ENCODE measurements at places on chromosomes 12 and 14.

DNA sequence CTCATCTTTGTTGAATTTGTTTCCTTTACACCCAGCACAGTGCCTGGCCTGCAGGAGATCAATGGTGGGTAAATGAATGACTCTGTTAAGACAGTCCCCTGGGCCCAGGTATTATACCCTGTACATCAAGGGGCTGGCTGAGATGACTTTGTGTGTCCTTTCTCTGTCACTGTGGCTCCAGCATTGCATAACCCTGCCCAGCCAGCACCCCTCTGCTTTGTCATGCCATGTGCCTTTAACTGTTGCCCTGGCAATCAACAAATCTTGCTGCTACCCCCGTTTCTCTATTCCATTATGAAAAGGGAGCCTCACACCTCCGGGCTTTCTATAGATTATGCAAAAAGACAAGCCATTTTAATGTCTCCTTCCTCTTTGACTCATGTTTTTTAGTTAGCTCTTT is 7.6 kb upstream of the FLVCR2 start:
- no peak for DNase-seq

DNA sequence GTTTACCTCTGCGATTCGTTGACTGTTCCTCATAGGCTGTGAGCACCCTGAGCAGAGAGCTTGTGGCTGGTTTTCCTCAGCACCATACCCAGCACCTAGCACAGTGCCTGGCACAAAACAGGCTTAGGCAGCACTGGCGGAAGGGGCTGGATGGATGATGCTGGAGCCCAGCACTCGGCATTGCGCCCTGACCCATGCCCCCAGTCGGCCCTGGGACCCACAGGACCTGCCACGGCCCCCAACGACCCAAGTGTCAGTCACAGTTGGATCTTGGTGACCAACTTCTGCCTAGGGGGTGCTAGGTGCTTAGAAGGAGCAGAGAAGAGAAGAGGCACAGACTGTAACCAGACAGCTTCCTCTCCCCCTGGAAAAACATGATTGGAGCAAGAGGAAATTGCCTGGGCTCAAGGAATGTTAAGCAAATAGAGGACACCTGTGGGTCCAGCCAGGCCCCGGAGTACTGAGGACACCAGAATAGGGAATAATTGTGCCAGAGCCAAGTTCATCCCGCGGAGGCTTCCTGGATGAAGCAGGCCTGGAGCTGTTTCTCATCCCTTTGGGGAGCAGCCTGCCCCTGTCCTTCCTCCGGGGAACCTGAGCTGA is 31.5 kb downstream of the DEGS2 start:
- no peak for DNase-seq

DNA sequence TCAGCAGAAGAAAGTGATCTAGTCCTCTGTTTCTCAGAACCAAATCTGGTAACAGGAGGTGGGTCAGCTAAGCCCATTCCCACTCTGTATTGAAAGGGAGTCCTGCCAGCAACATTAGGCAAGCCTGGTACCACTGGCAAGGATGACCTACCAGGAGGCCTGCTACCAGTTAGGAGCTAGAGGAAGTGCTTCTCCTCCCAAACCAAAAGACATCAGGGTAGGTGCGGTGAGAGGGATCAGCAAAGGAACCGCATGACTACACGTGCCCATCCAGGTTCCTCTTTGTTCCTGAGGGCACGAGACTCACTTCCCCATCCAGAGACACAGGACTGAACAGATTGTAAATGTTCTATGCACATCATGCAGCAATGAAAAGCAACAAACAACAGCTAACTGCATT is 2.8 kb downstream of the KLRC4 start:
- DNase-seq, result no peak

DNA sequence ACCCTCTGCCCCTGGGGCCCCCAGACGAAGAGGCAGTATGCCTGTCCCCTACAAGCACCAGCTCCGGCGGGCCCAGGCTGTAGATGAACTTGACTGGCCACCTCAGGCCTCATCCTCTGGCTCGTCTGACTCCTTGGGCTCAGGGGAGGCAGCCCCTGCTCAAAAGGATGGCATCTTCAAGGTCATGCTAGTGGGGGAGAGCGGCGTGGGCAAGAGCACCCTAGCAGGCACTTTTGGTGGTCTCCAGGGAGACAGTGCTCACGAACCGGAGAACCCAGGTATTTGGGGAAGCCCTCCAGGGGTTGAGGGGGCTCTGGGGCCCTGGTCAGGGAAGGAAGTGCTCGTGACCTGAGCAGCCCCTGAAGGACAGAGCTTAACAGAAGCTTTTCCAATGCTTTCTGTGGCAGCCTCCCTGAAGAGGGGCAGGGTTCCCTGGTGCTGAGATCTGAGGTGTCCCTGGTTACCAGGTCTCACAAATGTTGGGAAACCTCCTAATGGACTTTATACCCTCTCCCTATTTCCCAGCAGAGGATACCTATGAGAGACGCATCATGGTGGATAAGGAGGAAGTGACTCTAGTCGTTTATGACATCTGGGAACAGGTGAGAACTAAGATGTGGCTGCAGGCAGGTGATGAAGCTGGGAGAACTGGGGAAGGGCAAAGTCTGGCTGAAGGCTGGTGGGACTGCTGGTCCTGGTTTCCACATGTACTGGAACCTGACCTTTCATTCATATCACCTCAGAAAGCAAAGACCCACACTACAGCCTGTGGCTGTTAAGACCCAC is 1.9 kb downstream of the REM2 start:
- no peak for DNase-seq

DNA sequence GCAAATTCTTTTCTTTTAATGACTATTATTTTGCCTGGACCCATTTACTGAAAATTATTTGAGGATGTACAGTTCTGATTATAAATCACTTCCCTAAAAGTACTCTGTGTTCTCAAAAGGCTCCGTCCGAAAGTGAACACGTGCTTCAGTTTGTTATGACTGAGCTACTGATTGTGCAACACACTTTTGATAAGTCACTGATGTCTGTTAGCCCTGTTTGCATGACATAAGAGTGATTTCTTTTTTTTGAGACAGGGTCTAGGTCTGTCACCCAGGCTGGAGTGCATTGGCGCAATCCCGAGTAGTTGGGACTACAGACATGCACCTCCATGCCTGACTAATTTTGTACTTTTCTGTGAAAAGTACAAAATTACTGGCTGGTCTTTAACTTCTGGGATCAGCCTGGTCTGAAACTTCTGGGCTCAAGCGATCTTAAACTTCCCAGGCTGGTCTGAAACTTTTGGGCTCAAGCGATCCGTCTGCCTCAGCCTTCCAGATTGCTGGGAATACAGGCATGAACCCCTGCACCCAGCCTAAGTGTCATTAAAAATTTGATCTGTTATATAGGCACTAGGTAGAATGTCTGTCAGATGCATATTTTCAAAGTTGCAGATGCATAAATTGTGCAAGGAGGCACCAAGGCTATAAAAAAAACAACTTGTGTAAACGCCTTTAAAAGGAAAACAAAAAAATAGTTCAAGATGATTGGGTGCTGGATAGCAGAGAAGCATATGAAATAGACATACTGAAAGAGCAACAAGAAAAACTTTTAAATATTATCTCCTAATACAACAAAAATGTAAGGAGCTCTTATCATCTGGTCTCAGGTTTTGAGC is 111.5 kb downstream of the SRGAP1 start:
- DNase-seq, result no peak

DNA sequence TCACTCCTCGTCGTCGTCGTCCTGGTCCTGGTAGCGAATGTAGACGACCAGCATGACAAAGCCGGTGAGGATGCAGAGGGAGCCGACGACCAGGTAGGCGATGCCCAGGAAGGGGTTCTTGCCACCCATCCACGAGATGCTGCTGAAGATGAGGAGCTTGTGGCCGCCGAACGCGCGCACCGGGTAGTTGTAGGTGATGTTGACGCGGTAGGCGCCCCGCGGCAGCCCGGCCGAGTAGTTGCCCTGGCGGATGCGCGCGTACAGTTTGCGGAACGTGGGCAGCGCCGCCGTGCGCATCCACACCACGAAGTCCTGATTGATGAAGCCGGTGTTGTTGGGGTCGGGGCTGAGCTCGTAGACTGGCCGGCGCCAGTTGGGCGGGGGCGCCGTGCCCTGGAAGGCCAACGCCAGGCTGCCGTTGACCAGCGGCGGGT is 1.0 kb downstream of the TMEM30B start:
- DNase-seq, result no peak

GRCh38 chr14:100658181-100658886 is 68.4 kb upstream of the DLK1 start:
- DNase-seq, result peak; percentile 29

DNA sequence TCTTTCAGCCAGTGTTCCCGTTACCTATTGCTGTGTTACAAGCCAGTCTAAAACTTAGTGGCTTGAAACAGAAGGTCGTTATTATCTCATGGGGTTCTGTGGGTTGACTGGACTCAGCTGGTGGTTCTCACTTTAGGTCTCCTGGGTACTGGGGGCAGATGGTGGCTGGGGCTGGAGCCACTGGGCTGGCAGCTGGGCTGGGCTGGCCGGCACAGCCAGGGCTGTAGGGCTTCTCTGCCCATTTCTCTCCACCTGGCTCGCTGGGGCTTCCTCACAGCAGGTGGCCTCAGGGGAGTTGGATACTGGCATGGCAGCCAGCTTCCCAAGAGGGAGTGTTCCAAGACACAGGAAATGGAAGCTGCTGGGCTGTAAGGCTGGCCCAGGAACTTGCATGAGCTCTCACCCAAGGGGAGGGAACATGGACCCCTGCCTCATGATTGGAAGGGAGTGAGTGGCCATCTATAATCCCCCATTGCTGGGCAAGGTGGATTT is 27.0 kb downstream of the TUNAR start:
- DNase-seq, result peak; percentile 21

DNA sequence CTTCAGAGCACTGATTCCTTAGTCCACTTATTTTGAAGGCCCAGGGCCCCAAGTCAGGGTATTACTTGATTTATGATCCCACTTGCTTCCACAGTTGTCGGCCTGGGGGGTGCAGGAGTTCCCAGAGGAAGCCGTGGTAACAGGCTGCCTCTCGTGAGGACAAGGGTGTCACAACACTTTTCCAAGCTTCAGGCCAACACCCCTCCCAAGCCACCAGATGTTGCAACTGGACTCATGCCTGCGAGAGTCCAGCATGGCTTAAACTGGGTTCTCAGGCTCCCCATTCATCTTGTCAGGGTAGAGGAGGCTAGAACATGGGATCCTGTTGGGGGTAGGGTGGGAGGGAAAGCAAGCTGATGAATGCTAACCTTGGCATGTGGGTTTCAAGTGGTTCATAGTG is 56.1 kb downstream of the BMP4 start:
- DNase-seq, result no peak

DNA sequence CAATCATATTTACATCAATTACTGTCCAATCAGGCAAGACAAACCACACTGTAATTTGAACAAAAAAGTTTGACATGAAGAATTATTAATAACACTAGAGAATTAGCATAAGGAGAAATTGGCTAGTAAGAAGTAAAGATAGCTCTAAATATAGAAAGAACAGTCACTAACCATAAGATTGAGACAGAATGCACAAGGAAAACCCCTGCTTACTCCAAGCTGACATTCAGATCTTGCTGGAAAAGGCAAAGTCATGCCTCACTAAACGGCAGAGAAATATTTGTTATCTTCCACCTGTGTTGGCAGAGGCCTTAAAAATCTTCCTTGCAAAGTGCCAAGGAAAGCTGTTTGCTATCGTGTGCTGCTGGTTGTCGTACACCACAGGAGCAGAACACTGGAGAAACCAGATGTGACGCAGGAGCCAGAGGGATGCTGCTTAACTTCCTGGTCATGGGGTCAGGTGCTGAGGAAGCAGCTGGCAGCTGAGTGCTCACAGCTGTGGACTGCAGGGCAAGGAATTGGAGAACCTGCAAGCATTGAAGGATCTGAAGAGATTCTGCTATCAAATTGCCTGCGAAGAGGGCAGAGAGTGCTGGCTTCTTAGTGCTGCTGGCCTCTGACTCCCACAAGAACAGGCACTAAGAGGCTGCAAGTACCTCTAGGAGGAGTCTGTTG is 1323.3 kb downstream of the LRFN5 start:
- DNase-seq, result peak; percentile 54

GRCh38 chr12:115079760-115080159 is 395.8 kb upstream of the TBX3 start:
- DNase-seq, result no peak

DNA sequence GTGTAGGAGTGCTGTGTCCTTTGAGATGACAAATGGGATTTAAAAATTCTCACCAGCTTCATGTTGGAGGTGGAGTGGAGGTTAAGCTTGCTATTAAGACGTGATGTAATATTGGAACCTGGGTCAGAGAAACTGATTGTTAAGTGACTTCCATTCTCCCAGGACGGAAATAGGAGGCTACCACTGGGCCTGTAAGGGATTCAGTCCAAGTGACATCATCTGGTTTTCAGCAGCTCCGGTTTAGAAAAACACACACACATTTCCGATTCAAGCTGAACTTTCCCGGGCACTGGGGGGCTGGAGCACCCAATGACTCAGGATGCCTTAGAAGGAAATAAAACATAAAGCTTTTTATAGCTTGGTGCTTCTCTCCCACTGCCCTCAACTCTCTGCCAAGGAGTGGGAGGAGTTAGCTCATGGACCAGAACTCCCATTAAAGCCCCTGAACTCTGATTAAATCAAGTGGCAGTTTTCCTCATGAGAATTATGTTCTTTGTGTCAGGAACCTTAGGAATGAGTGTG is 12.4 kb downstream of the CALM1 start:
- DNase-seq, result no peak

GRCh38 chr14:53879747-53880146 is 76.9 kb downstream of the BMP4 start:
- DNase-seq, result no peak

GRCh38 chr12:117069926-117070900 is 29.0 kb downstream of the TESC start:
- DNase-seq, result no peak

GRCh38 chr14:101977311-101978071 is 13.1 kb downstream of the DYNC1H1 start:
- no peak for DNase-seq

- no peak for DNase-seq
Observed at GRCh38 chr14:22554498-22555383, 34.3 kb downstream of the DAD1 start.

GRCh38 chr14:49853572-49854375 is 1.2 kb upstream of the NEMF start:
- peak; percentile 85 for DNase-seq

DNA sequence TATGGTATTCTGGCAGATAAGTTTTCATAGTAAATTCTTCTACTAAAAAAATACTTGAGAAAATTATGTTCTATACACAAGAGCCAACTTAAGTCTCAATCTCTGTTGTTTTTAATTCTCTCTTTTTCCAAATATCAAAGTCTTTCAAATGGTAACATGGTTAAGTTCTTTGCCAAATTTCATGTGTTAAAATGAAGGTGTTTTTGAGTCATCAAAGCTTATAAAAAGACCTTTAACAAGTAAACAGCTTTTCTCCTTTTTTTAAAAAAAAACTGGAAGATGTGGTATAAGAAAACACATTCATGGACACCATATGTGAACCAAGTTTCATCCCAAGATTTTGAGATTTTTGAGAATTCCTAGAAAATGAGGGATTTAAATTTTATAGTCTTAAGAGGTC is 111.3 kb downstream of the FOXG1 start:
- DNase-seq, result no peak

GRCh38 chr12:93737457-93738198 is 60.5 kb downstream of the CRADD start:
- DNase-seq, result no peak

DNA sequence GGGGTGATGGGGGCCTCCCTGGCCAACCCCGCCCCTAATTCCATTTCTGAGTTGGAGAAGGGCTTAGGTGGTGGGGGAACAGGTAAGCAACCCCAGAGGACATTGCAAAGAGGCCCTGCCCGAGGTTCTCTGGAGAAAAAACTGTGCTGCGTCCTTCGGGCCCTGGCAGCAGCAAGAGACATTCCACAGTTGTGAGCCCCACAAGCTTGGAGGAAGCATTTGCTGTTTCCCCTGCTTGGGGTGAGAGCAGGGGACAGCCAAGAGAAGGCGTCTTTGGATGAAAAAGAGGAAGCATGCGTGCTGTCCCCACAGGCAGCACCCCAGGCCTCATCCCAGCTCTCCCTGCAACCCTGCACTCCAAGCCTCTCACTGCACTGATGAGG is 1.3 kb downstream of the BDKRB2 start:
- DNase-seq, result no peak

Data from NCI-H524 (cell line).